ENCODE measurements at places on chromosomes 2 and 18.

DNA sequence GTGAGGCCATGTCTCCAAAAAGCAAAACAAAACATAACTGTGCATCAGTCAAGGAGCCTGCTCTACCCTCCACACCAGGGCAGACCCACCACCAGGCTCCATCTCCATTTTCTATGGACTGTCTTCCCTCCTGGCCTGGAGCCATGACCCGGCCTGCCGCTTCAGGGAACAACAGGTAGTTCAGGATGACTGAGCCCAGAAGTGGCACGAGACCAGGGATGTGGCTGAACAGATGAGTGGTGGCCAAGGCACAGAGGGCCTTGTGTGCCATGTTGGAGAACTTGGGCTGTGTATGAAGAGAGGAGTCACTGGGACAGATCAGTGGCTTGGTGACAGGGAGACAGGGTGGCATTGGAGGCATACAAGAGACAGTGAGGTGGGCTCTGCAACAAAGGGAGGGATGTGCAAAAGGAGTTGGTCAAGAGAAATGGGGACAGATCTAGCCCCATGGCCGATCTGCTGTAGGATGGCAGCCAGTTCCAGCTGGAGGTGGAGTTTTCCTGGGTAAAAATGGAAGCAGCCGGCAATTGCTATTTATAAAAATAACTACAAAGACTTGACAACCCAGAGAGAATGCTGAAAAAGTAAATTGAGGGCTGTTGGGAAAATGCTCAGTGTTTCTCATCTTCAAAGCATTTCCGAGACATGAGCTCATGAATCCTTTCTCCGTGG is 35.0 kb downstream of the TMEM177 start:
- DNase-seq, result no peak

DNA sequence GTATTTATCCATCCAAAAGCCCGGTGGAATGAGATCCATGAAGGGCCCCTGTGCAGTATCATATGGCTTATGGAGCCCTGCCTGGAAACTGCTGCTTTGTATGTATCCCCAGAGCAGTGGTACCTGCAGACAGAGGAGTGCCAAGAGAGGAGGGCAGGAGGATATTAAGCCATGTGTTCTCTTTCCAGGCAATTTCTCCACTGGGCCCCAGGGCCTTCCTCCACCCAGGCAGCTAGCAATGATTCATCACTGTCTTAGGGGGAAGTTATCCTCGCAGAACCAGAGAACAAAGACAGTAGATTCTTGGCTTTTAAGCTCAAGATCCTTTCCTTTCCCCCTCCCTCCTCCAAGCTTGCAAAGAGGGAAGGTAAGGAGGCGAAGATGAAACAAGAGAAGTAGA is 98.1 kb downstream of the LRRC30 start:
- no peak for DNase-seq

GRCh38 chr2:48320742-48321141 is 209.2 kb upstream of the STON1 start:
- DNase-seq, result no peak

GRCh38 chr2:73300926-73301325 is 7.6 kb upstream of the EGR4 start:
- no peak for DNase-seq

GRCh38 chr2:135248611-135249010 is 196.5 kb downstream of the RAB3GAP1 start:
- no peak for DNase-seq

GRCh38 chr2:214226061-214226460 is 184.8 kb upstream of the VWC2L start:
- no peak for DNase-seq

DNA sequence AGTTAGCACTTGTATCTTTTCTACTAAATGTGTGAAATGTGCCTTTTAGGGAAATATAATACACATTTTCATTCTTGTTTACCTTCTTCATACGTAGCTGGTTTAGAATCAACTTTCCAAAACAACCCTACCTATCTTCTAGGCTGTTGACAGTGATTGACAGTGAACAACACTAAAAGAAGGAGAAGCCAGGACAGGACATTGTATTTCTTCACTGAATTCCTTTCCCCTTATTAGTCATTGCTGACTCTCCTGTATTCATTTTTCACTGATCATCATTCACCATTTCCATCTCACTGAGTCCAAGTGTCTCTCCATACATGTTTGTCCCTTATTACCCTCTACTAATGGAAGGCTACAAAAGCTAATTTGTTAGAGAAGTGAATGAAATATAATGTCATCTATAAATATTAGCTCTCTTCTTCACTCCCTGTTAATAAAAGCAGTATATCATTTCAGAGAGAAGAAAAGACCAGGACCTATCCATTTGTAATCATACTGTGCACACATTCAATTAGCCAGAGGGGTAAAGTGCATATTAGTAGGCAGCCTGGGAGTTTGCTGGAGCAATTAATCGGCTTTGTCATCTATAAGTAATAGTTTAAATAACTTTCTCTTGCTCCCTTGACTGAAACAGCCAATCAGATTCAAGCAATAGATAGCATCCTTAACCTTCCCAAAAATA is 192.5 kb upstream of the FOSL2 start:
- DNase-seq, result no peak

DNA sequence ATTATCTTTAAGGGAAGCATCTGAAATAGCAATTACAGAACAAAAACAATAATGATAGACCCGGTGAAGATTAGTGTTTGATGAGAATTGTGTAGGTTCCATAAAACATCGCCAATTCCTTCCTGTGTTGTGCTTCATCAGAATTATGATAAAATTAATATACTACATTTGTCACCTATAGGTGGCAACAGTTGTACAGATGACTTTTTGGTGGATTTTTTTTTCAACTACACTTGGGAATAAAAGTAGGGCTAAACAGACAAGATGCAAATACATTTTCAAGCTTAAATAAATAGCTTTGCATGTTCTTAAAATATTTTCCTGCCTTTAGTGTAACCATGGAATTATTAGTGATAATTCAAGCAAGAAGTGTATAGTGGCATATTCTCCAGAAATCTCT is 7.0 kb upstream of the LYPD1 start:
- DNase-seq, result no peak

DNA sequence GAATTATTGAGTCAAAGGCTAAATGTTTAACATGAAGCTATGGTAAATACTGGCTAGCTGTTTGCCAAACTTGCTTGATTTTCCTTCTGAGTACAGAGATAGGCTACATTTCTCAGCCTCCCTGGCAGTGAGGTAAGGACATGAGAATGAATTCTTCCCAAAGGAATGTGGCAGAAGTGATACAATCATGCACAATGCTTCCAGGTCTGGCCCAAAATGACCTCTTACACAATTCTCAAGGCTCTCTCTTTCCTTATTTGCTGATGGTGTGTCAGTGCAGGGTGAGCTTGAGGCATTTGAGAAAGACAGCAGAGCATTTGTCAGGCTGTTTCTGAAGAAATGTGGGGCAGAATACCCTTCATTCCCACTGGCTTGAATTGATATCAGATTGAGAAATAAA is 95.6 kb upstream of the NABP1 start:
- DNase-seq, result no peak

DNA sequence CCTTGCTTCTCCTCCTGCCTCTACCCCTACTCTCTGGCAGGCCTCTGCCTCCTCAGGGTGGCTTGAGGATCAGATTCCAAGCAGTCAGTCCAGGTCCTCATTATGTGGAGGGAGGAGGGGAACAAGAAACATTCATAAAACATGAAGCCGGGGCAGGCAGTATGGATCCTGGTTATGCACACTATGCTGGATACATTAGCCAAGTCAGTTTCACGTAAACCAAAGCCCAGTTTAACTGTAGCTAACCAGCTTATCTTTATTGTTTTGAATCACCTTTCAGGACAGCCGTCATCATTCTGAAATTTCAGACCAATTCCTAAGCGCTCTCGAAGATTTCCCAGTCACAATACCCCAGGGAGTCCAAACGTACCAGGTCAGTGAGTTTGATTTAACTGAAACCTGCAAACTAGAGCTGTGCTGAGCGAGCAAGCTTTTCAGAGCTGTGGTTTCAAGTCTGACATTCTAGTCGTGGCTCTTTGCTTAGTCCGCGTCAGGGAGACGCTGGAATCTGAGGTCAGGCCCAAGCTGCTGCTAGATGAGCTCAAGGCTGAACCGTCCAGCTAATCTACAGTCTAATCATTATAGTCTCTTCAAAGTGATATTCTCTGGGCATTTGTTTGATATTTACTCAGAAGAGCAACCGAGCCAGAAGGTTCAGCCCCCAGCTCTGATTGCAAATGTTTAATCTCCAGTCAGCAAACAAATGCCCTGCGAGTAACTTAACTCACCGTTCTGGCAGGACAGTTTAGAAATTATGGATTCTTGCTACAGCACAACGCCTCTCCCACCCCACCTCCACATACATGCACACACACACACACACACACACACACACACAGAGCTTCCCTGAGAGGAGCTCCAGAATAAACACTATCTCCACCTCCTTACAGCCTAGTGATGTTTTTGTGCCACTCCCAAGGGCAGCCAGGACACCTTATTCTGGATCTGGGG is 63.8 kb upstream of the BZW1 start:
- no peak for DNase-seq

DNA sequence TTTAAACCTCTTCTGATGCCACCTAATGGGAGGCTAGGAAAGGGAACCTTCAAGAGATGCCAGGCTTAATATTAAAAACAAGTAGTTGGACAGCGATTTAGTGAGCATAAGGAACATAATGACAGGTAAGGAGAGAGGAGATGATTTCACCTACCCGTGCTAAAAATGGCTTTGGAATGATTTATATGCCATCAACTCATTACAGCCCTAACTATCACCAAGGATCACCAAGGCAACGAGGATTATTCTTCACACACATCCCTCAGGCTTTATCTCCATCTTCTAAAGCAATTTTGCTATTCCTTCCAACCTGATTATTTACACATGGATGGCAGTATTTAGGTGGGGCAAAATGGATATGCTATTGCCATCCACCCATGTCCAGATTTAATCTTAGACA is 237.8 kb downstream of the DCC start:
- no peak for DNase-seq

DNA sequence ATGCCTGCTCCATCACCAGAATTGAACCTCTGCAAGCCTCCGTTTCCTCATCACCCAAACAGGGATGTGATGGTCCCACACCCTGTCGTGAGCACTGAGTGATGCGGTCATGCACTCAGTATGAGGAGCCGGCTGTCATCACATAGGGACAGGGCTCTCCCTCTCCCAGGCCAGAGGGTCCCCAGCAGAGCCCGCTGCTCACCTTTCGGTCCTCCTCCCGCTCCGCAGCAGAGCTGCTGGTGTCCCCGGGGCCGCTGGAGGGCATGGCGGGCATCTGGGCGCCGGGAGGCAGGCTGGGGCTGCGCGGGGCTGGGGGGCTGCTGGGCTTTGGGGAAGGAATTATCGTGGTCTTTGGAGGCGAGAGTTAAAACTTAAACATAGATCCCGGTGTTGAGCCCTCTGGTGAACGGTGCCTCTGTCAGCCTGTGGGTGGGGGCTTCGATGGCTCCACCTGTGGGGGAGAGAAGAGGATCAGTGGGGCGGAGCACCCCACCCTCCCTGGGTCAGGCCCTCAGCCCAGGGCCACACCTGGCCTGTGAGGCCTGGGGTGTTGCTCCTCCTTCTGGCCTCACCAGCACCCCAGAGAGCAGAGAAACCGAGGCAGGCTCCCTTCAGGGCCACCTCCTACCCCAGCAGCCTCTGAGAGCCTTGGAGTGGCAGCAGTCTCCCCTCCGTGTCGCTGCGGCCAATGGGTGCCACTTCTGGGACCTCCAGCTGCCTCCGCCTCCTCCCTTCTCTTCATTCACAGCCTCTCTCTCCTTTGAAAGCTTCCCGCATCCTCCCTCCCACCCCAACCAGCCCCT is 27.8 kb downstream of the DNMT3A start:
- no peak for DNase-seq

GRCh38 chr2:216554286-216554685 is 55.6 kb downstream of the RPL37A start:
- no peak for DNase-seq

GRCh38 chr2:24409700-24410556 is 49.6 kb upstream of the ITSN2 start:
- DNase-seq, result no peak

DNA sequence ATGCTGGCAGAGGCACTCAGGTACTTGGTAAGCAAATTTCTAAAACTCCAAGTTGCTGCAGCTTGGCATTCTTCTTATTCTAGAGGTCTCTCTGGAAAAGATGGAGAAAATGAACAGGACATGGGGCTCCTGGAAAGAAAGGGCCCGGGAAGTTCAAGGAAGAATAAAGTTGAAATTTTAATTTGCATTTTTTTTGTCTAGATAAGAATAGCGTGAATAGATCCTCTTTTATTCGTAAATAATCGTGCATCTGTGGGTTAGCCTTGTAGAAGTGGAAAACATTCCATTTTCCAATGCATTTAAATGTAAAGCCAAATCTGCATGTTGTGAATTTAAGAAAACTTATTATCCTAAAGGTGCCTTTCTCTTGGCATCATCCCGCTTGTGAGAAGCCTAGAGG is 61.0 kb downstream of the TNFRSF11A start:
- no peak for DNase-seq

DNA sequence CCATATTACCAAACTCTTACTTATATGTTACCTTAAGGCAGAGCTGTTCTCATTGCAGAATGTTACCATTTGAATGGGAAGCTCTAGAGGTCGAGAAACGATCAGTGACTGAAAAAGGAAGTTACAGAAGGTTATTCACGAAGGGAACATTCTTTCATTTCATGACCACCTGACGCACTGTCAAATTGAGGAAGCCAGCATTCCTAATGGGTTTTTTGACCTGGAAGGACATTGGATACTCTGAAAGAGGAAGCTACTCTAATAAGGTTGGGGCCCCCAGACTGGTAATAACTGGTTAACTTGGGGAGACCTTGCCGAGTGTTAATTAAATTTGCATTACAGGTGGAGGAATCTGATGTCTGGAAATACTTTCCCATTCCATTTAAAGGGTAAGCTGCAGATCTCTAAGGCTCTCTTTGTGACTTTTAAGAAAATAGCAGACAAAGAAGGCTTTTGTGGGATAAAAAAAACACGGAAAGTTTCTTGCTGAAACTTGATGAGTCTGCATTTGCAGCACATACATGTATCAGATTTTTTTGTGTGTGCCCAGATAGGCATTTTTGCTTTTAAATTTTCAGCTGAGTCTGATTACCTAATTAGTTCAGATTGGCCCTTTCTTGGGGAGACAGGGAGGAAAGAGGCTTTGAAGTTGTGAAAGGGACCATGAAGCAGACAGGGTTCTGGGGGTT is 137.1 kb downstream of the LTBP1 start:
- DNase-seq, result no peak

GRCh38 chr2:104701411-104701911 is 152.5 kb upstream of the POU3F3 start:
- DNase-seq, result no peak

GRCh38 chr2:125405816-125406215 is 1250.1 kb upstream of the GYPC start:
- no peak for DNase-seq

Data from Peyer's patch (tissue), 4 donors.